Osteoblast (primary cell): ENCODE measurements at places on chromosomes 13 and 19.

DNA sequence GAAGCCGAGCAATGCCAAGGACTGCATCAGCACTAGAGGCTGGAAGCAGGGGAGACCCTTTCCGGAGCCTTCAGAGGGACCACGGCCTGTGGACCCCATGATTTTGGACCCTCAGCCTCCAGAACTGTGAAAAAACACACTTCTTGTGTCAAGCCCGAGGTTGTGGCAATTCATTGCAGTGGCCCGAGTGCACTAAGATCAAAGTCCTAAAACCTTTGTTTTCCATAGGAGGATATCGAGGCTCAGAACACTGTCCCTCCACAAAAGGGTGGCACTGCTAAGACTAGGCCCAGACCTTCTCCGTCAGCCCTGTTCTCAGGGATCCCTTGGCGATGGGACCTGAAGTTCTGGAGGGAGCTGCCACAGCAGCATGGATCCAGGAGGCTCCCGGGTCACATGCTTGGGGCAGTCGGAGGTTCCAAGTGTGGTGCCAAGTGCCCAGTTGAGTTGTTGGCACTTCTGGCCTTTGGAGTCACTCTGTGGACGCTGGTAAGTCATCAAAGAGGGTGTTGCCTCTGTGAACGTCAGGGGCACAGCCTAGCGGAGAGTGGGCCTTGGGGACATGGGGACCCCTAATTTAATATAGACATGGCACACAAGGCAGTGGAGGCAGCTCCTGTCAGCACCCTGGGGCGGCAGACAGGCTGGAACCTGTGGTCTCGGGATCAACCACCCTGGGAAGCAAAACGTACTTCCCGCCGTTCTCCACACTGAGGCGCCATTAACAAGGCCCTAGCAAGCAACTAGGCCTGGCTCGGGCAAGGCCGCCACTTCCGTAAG lies 199.2 kb downstream of the COL4A1 start:
- no peak for DNase-seq

GRCh38 chr13:54357284-54357933 lies 1328.8 kb downstream of the OLFM4 start:
- DNase-seq: no peak

DNA sequence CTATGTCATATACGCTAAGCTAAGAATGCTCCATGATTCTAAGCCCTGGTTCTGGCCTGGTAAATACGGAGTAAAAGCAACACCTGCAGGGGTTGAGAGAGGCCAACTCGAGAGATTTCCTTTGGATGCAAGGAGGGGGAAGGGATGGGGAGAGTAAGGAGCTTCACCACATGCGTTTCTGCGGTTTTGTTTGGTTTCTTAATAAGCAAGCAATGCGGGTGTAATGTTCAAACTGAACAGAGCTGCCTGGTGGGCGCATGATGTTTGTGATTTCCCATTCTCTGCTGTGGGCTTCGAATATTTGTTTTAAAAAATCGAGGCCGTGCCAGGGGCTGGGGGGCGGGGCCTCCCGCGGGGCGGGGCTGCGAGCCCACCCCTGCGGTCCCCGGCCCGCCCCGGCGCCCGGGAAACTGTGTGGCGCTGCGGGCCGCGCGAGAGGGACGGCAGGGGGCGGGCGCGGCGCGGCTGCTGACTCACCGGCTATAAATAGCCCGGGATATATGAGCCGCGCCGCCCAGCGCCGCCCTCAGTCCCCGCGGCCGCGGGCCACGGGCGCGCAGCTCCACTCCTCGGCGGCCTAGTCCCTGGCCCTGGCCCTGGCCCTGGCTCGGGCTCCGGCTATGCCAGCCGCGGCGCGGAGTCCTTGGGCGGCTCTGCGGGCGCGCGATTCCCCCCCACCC lies 5.1 kb downstream of the BBC3 start:
- DNase-seq: peak; percentile 99

GRCh38 chr13:88450515-88450914 lies 779.3 kb downstream of the SLITRK5 start:
- DNase-seq: no peak
